ENCODE measurements at places on chromosomes 1 and 21. TPM values are rescaled to one million over a fixed set of nuclear protein-coding genes. Genes with fewer than 3 reads are reported as not detected.

- no peak for ATAC-seq
These were observed 151.5 kb downstream of the FCRL5 start for GRCh38 chr1:157400766-157401165.

GRCh38 chr1:18646786-18647410, 16.3 kb downstream of the PAX7 start:
- ATAC-seq = no peak

DNA sequence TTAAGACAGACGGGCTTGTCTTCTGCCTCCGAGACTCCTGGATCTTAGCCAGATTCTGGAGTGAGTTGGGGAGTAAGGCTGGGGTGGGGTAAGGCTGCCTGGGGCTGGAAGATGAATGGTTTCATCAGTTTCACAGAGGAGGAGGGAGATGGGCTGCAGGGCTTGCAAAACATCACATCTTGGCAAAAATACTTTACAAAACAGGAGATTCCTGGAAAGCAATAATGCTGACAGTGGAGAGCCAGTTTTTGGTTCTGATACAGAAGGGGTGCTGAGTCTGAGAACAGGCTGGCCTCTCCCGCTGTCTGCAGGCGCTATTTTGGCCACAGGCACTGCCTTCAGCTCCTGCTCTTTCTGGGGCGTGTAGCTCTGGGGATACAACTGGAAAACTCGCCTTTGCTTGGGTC, 83.4 kb upstream of the KCNE2 start:
- ATAC-seq = no peak

DNA sequence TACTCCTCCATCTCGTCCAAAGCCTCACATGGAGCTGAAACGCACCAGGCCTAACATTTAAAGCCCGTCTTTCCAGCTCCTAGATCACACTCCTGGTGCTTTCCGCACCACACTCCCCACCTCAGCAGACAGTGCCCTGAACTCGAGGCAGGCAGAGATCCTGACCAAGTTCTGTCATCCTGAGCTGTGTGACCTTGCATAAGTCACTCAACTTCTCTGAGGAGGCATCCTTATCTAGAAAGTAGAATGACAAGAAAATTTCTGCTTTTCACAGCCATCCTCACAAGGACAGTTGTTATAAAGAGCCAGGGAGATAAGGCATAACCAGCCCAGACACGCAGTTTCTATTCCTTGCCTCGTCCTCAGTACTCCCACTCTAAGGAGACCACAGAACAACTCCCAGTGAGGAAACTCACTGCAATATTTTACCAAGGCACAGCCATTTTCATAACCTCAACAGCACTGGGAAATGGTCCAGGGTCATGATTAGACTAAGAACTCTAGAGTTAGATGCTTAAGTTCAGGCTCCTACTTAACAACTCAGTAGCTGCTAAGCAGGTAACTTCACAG, 3.1 kb downstream of the LRP8 start:
- ATAC-seq = no peak

GRCh38 chr1:99469550-99469971, 176.4 kb upstream of the PALMD start:
- ATAC-seq = no peak

DNA sequence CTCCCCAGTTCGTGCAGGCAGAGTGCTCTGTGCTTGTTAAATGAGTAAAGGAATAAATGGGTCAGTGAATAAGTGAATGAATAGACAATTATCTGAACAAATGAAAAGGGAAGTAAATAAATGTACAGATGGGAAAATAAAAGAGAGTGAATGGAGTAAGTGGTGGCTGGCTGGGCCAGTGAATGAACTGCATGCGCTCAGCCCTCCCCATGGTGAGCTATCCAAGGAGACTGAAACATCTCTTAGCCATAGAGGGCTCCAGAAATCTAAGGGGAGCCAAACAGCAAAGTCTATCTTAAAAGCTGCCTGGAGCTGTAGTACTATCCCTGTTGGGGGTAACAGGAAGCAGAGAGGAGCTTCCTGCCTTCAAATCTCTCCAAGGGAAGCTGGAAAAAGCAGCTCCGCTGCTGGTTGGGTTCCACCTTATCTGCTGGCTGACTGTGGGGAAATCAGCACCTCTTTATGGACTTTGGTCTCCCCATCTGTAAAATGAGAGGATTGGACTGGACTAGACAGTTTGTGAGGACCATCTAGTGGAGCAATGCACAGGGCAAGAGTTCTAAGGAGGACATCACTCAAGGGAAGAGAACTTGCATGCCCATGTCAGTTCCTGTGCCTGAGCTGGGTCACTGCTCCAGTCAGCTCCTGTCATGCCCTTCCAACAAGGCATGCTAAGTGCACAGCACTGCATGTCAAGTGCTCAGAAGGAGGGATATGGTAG, 77.9 kb downstream of the TRABD2B start:
- ATAC-seq = no peak

- ATAC-seq = peak; percentile 92
These were observed at the start of gene CZIB for GRCh38 chr1:53220171-53220961. CZIB (minus strand) TSS chr1:53220634; CDS start chr1:53220575, 59 bp downstream.

DNA sequence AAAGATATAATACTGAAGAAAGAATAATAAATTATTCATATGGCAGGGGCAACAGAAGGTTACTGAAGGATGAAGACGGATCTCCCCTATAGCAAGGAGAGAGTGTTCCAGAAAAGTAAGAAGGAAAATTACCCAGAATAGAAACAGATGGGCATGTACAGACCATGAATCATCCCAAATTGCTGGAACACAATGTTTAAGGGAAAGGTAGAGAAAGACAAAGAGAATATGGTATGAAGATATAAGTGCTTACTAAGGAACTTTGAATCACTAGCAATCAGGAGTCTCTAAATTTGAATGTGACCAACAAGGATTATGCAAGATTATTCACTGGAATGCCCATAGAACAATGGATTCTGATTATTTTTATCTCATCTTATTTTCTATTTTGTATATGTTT, 375.4 kb downstream of the COL11A1 start:
- ATAC-seq = no peak

DNA sequence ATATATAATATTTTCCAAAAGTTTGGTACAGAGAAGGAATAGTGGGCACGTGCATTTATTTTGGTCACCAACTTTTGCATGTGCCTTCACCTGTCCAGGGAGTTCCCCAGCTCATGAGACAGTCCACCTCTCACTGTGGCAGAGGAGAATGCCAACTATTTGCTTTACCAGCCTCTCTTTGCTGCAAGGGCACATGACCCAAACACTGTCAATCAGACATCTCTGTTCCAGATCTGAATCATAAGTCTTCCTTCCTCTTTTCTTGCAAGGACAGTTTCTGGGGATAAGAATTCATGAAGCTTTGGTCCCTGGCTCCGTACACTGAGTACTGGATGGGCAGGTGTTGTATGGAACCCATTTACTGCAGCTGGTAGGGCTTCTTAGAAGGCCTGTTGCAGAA, 38.6 kb downstream of the C1orf87 start:
- no peak for ATAC-seq

DNA sequence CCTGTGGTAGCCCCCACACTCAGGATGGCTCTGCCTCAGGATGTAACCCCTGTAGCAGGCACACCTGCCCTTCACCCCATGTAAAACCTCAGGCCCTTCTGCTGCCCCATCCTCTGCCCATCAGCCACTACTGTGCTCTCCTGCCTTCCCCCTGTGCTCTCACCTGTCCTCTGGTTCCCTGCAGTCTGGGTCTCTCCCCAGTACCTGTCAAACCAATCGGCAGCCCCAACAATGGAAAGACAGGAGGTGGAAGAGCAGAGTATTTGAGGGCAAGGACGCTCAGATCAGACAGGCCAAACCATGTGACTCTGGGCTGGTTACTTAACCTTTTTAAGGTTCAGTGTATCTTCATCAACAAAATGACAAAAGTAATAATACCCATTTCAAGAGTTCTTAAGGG, 30.9 kb downstream of the SMIM12 start:
- no peak for ATAC-seq

DNA sequence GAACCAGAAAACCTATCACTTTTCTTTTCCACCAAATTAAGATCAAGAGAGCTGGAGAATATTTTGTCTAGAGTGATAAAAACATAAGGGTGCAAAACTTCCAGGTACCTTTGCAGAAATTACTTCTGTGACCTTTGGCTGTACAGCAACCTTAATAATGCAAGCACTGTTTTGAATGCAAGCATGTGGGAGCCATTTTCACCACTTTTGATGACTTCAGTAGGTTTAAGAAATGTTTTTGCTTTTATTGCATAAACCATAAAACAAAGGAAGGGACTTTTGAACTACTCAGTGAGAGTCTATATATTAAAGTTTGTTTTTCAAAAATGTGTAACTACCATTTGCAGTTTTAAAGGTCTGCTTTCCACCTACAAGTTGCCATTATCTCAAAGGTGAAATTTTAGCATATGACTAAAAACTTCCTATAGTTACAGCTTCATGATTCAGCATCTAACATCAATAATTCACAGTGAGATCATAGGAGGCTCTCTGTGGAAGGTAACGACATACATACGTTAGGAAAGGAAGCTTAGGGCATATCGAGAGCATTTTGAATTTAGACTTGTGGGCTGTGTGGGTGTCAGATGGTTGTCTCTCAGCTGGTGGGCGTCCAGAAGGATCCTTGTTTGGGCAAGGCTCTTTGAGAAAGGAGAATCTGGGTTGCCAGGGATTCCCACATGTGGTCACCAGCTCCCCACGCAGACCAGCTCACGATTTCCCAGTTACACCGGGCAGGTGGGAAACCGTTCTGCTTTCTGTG, 1.1 kb upstream of the GADD45A start:
- ATAC-seq = no peak

GRCh38 chr1:175116903-175117302, 49.3 kb downstream of the TNN start:
- ATAC-seq = no peak

DNA sequence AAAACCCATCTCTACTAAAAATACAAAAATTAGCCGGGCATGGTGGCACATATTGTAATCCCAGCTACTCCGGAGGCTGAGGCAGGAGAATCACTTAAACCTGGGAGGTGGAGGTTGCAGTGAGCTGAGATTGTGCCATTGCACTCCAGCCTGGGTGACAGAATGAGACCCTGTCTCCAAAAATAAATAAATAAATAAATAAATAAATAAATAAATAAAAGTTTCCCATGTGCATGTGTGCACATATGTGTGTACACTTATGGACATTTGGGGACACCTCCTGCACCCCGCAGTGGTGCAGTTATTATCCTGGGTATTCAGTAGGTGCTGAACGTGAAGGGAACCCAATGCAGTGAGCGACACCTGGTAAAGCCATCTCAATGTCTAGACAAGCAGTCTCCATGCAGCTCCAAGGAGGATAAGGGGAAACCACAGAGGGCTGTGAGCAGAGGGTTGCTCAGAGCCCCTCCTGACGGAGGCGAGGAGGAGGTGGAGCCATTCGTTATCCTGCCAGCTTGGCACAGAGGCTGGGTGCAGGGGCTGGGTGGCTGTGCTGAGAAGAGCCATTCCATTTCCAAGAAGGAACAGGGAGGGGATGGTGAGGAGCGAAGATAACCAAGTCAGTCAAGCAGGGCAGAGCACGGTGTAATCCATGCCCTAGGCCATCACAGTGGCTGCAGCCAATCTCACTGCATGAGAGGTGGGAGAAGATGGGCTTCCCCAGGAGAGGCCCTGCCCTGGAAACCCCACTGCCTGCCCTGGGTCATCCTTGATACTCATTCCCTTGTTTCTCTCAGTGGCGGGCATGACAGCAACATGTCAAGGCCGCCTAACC, 25.6 kb downstream of the UBIAD1 start:
- no peak for ATAC-seq

COL16A1 gene
- total RNA-seq = 0.87 TPM

TMEM59 gene
- total RNA-seq = 152 TPM

ADORA1 gene
- 3.8 TPM for total RNA-seq

OR2T35 gene
- total RNA-seq = not detected

PRAMEF27 gene
- total RNA-seq = not detected

ETS2 gene
- total RNA-seq = 9.2 TPM

SHISA4 gene
- total RNA-seq = 10.4 TPM

DMRTA2 gene
- total RNA-seq = 0.14 TPM

CLDN14 gene
- not detected for total RNA-seq

WNT2B gene
- total RNA-seq = 3.5 TPM
